GM23248 (cell line): ENCODE measurements at places on chromosomes 4 and X.

DNA sequence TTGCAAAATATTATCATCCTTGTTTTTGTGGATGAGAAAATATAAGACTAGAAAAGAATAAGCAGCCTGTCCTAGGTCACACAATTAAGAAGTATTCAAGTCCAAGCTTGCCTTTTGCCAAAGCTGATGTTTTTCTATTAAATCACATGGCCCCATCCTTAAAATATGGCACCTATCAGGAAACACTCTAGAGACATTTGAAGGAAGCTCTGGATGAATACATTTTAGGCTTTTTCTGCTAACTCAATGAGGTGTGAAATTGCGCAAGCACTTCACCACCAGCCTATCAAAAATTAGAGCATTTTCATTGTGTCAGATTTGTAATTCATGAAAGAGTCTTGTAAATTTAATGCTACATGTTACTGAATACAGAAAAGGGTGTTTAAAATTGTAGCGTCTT is 251.1 kb upstream of the MAD2L1 start:
- no peaks in the 10 kb centered on the region for H3K27me3 ChIP-seq
- no peak overlapping the region for H3K27ac ChIP-seq
- no peak overlapping the region for H3K4me3 ChIP-seq
- H3K4me1 ChIP-seq: no peaks in the 10 kb centered on the region
- no peak for DNase-seq
- H3K36me3 ChIP-seq: no peaks in the 10 kb centered on the region

DNA sequence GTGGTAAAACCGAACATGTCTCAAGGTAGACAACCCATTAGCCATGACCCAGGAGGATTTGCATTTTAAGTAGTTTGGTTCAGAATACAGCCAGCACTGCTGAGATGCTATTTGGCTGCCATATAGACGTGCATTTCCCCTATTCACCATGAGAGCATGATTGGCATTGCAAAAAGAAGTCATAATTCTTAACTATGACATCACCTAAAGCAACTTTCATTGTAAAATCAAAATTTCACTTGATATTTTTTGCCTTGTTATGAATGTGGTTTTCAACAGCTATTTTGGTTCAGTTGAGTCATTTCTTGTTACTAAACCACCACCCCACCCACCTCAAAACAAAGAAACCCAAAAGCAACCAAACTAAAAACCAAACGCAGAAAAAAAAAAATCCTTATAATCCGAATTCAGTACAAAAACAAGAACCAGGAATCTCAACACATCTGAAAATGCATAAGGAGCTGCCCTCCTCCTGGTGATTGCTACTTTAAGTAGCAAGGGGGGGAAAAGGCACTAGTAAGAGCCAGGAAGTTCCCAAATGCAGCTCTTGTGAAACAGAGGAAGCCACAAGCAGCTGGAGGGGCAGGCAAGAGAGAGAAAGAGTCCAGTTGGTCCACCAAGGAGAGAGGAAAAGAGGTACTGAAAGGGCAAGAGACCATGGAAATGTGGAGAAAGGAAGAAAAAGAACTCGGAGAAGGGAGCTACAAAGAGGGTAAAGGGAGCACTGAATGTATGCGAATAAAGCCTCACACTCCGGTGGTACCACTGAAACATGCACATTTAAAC is 3.1 kb downstream of the SLITRK4 start:
- H3K4me1 ChIP-seq: no peaks in the 10 kb centered on the region
- H3K36me3 ChIP-seq: no peaks in the 10 kb centered on the region
- no peak for DNase-seq

GRCh38 chr4:43331226-43332051 is 438.9 kb downstream of the GRXCR1 start:
- H3K27ac ChIP-seq: peak overlapping the region; percentile 81
- H3K4me3 ChIP-seq: peak overlapping the region; percentile 9; the same call in 1 of the 2 replicates
- no peaks in the 10 kb centered on the region for H3K27me3 ChIP-seq
- no peaks in the 10 kb centered on the region for H3K36me3 ChIP-seq
- peaks cover 41% of the 10 kb centered on the region for H3K4me1 ChIP-seq

DNA sequence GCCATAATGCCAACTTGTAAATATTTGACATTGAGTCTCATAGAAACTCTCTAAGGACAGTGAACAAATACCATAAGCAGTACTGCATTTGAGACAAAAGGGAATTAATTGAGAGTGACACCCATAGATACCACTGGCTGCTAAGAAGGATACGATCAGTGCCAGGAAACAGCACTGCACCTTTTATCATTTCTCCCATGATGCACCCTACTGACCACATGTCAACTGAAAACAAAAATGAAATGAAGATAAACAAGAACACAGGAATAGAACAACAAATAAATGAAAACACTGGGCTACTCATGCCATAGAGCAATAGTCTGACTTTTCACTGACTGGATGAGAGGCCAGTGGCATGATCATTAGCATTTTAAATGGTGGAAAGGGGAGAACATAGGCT is 270.8 kb downstream of the MAPK10 start:
- H3K4me1 ChIP-seq: peaks cover 14% of the 10 kb centered on the region
- H3K27ac ChIP-seq: no peak overlapping the region
- no peak for DNase-seq
- no peaks in the 10 kb centered on the region for H3K36me3 ChIP-seq
- no peak overlapping the region for H3K4me3 ChIP-seq

- no peaks in the 10 kb centered on the region for H3K36me3 ChIP-seq
- H3K4me3 ChIP-seq: no peak overlapping the region
- H3K27ac ChIP-seq: no peak overlapping the region
- no peaks in the 10 kb centered on the region for H3K27me3 ChIP-seq
- DNase-seq: no peak
Measured at GRCh38 chr4:93710101-93710846, 118.3 kb upstream of the ATOH1 start.

- DNase-seq: no peak
- H3K27me3 ChIP-seq: no peaks in the 10 kb centered on the region
- H3K4me3 ChIP-seq: no peak overlapping the region
- H3K4me1 ChIP-seq: peaks cover 19% of the 10 kb centered on the region
- no peak overlapping the region for H3K27ac ChIP-seq
Measured at GRCh38 chr4:152243206-152243605, 292.7 kb downstream of the FBXW7 start.

GRCh38 chr4:8656185-8656517 is 63.6 kb downstream of the CPZ start:
- H3K4me1 ChIP-seq: no peaks in the 10 kb centered on the region
- no peak for DNase-seq
- H3K4me3 ChIP-seq: no peak overlapping the region
- peaks cover 19% of the 10 kb centered on the region for H3K27me3 ChIP-seq
- no peak overlapping the region for H3K27ac ChIP-seq

DNA sequence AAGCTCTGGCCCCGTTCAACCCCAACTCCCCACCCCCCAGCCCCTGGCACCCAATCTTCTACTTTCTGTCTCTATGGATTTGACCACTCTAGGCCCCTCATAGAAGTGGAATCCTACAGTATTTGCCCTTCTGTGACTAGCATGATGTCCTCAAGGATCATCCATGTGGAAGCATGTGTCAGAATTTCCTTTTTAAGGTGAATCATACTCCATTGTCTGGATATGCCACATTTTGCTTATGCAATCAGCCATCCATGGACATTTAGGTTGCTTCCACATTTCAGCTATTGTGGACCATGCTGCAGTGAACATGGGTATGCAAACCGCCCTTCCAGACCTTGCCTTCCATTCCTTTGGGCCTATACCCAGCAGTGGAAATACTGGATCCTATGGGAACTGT is 15.5 kb downstream of the CCNQ start:
- peak; percentile 26 for DNase-seq
- no peak overlapping the region for H3K4me3 ChIP-seq
- H3K27me3 ChIP-seq: no peaks in the 10 kb centered on the region
- H3K36me3 ChIP-seq: no peaks in the 10 kb centered on the region

GRCh38 chr4:6177587-6178197 is 22.7 kb downstream of the JAKMIP1 start:
- H3K36me3 ChIP-seq: no peaks in the 10 kb centered on the region
- H3K4me1 ChIP-seq: no peaks in the 10 kb centered on the region
- no peaks in the 10 kb centered on the region for H3K27me3 ChIP-seq
- no peak overlapping the region for H3K4me3 ChIP-seq
- no peak for DNase-seq

DNA sequence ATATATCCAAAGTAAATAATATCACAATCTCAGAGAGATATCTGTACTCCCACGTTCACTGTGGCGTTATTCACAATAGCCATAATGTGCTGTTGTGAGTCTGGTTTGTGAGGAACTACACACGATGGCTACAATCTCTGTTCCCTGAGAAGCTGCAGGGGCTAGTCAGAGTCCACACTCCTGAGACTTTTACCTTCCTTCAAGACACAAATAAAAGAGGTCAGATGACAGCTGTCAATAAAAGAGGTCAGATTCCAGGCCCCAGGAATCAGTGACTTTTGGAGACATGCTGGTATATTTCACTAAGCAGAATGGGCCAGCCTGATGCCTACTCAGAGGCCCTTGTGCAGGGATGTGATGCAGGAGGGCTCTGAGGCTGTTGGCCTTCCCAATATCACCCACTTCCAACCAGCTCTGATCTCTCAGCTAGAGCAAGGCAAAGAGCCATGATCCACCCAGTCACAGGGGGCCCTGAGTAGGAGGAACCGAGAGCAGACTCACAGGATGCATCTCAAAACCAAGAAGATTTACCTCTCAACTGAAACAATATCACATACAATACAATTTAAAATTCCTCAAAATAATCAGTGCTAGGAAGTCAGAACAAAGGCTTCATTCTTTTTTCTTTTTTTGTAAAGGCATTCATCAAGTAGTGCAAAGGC is 13.8 kb downstream of the FRYL start:
- no peaks in the 10 kb centered on the region for H3K27me3 ChIP-seq
- no peak for DNase-seq
- no peak overlapping the region for H3K27ac ChIP-seq
- no peak overlapping the region for H3K4me3 ChIP-seq
- no peaks in the 10 kb centered on the region for H3K4me1 ChIP-seq

DNA sequence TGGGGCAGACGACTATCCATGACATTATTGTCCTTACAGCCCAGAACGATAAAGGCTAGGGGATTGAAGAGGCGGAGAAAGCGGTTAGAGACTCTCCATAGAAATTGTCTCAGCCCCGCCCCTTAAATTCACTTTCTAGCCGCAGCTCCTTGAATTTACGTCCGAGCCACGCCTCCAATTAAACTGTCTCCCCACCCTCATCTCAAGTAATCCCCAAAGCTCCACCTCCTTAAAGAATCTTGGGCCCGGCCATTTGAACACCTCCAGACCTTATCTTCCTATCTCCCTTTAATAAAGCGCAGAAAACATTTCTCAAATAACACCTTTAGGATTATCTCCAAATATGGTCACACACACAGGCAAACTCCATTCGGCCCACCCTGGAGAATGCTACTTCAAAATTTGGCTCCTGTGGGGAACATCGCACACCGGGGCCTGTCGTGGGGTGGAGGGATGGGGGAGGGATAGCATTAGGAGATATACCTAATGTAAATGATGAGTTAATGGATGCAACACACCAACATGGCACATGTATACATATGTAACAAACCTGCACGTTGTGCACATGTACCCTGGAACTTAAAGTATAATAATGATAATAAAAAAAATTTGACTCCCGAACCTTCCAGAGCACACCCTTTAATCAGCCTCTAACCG is 7.2 kb upstream of the MAGIX start:
- peak overlapping the region; percentile 70 for H3K4me3 ChIP-seq
- no peaks in the 10 kb centered on the region for H3K36me3 ChIP-seq
- peak overlapping the region; percentile 99 for H3K27ac ChIP-seq

DNA sequence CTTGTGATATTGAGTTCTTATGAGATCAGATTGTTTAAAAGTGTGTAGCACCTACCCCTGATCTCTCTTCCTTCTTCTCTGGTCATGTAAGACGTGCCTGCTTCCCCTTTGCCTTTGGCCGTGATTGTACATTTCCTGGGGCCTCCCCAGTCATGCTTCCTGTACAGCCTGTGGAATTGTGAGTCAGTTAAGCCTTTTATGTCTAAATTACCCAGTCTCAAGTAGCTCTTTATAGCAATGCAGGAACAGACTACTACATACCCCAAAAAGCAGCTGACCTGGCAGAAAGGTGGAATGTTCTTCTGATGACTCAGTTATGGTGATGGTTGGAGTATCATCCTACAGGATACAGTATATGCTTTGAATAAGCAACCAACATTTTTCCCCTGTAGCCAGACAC is 11.4 kb upstream of the MCUB start:
- peak overlapping the region; percentile 65 for H3K27ac ChIP-seq
- H3K4me1 ChIP-seq: peaks cover 13% of the 10 kb centered on the region
- 0 out of 2 replicates have a peak overlapping the region, but pooled peaks have one; percentile 21 for H3K4me3 ChIP-seq
- peaks cover 6% of the 10 kb centered on the region for H3K36me3 ChIP-seq
- DNase-seq: peak; percentile 84
- no peaks in the 10 kb centered on the region for H3K27me3 ChIP-seq

DNA sequence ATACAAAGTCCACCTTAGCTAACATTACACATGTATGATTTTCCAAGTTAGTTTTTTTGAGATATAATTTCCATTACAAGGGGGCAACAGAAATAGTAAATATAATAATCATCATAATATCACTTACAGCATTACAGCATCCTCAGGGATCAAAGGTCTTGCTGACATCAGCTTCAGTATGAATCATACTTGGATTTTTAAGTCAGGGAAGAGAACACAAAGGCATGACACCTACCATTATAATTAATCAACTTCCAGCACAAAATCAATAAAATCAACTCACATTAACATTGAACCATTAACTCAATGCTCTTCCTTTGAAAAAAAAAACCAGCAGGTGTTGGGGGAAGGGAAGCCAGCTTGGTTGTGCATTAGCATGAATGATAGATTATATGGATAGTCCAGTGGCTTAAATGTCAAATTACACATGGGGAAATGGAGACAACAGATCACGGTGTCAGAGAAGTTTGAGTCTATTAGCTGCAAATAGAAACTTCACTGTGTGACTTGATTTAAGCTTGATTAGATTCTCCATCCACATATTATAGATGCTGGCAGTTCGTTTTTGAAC is 66.9 kb upstream of the CAPN6 start:
- no peaks in the 10 kb centered on the region for H3K4me1 ChIP-seq
- no peaks in the 10 kb centered on the region for H3K36me3 ChIP-seq
- H3K27ac ChIP-seq: no peak overlapping the region
- no peak for DNase-seq
- H3K4me3 ChIP-seq: no peak overlapping the region

- no peak overlapping the region for H3K4me3 ChIP-seq
- no peaks in the 10 kb centered on the region for H3K36me3 ChIP-seq
- no peak overlapping the region for H3K27ac ChIP-seq
- no peaks in the 10 kb centered on the region for H3K27me3 ChIP-seq
- 0 out of 2 replicates have a peak, but pooled peaks cover 6% of the 10 kb centered on the region for H3K4me1 ChIP-seq
Measured at GRCh38 chr4:148056879-148057278, 325.0 kb downstream of the ARHGAP10 start.
